A549 treated with CORT108297 at 1 μM for 4 hours (cell line): ENCODE measurements at places on chromosomes 2 and 18. TPM values are rescaled to one million over a fixed set of nuclear protein-coding genes. Genes with fewer than 3 reads are reported as not detected.

The FEV gene
- not detected in 5 replicates for total RNA-seq

The SLC39A6 gene
- total RNA-seq: 39.6 to 57.6 TPM (median 51.0 TPM) in 5 replicates

The DSG1 gene
- total RNA-seq: not detected in 5 replicates

The CFAP65 gene
- 0.15 to 0.24 TPM (median 0.20 TPM) in 5 replicates for total RNA-seq
